HuH-7.5 (cell line): ENCODE measurements at places on chromosomes 11 and 22.
A peak's percentile ranks its signal among the peaks of the same experiment; 100 is the strongest.

DNA sequence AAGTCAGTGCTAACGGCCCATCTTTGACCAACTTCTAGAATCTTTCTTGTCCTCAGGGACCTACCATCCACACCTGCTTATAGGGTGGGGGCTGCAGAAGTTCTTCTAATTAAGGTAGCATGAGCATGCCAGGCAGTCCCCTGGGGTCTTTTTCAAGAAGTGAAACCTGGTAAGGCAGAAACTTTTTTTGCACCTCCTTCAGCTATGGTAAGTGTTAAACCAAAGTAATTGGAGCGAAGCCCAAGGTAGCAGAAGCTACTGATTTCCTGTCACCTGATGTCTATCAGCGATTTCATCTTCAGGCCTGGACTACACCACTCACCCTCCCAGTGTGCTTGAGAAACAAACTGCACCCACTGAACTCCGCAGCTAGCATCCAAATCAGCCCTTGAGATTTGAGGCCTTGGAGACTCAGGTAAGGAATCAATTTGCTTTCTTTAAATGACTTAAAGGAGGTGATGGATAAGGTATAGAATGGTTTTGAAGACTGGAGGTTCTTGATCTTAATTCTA lies at the start of gene MS4A1:
TSS of gene MS4A1 (plus strand) at position 317 of the 512 bp plus-strand sequence. CDS start 6,528 bp downstream, outside the sequence.
- no peak for DNase-seq

DNA sequence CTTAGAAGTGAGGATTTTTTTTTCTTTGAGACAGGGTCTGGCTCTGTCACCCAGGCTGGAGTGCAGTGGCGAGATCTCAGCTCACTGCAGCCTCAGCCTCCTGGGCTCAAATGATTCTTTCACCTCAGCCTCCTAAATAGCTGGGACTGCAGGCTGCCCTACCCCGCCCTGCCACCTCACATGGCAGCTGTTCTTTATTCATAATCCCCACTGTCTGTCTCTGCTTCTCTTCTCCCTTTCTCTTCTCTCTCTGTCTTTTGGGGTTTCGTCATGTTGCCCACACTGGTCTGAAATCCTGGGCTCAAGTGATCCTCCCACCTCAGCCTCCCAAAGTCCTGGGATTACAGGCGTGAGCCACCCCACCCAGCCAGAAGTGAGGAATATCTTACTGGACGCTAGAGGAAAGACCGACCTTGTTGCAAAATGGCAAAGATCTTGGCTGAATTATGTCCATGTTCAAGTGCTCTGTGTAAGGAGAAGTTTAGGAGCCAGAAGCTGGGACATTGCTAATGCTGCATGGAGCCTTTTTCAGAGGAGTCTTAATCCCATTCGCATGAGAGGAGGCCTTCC lies 21.9 kb downstream of the KRTAP5-5 start:
- no peak for DNase-seq

DNA sequence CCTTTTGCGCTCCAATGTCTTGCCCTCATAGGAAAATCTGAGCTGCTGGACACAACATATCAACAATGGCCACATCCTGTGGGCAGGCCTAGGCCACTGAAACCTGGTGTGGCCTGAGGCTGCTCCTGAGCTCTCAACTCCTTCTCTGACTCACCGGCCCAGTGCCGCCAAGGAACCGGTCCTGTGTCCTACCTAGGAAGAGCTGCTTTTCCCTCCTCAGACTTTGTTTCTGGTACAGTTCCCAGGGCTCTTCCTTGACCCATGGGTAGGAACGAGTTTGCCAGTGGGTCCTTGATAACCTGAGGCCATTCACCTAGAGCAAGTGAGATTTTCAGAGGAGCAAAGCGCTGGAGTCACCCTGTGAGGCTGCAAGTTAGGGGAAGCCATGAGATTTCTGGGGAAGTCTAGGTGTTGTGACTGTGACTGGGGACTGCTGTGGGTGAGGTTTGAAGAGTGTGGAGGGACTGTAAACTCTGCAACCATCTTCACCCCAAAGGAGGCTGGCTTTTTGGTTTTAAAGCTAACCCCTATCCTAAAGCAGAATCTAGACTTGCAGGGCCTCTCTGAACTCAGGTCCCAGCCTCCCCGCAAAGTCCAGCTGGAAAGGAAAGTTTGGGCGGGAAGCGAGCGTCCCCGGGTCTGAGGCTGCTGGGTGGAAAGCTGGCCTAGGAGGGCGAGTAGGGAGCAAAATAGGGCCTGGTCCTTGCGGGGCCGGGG lies 12.0 kb upstream of the PAX6 start:
- peak; percentile 27 for DNase-seq

DNA sequence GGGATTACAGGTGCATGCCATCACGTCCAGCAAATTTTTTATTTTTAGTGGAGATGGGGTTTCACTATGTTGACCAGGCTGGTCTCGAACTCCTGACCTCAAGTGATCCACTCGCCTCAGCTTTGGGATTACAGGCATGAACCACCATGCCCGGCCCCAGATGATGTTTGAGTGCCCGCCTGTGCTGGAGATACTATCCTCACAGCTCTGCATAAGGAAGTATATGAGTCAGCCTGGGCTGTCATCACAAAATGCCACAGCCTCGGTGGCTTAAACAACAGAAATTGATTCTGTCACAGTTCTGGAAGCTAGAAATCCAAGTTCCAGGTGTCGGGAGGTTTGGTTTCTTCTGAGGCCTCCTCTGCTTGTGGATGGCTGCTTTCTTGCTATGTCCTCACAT lies 119.3 kb downstream of the OSBP2 start:
- no peak for DNase-seq

DNA sequence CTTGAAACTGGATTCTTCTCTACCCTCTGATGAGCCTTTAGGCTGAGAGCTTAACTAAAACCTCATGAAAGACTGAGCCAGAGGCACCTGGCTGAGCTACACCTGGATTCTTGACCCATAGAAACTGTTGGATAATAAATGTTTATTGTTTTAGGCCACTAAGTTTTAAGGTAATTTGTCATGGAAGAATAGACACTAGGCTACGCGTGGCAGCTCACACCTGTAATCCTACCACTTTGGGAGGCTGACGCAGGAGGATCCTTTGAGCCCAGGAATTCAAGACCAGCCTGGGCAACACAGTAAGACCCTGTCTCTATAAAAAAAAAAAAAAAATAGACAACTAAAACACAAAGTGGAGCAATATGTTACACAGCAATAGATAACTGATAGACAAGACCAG lies 29.2 kb upstream of the UPB1 start:
- DNase-seq = no peak

DNA sequence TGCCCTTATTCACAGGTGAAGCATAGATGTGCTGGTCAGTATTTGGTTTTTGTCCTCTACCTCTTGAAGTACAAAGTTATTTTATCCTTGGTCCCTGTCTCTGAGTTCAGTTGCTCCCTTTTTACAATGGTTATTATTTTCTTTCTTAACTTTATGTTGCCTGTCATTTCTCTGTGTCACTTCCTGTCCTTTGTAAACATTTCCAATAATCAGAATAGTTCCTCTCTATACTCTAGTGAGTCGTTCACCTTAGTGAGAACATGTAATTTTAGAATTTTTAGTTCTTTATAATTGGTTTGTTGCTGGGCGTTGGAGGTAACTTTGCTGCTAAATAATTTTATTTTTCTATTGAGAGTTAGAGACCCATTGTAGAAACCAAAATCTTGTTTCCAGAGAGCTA lies 16.0 kb downstream of the CSTPP1 start:
- DNase-seq = no peak

DNA sequence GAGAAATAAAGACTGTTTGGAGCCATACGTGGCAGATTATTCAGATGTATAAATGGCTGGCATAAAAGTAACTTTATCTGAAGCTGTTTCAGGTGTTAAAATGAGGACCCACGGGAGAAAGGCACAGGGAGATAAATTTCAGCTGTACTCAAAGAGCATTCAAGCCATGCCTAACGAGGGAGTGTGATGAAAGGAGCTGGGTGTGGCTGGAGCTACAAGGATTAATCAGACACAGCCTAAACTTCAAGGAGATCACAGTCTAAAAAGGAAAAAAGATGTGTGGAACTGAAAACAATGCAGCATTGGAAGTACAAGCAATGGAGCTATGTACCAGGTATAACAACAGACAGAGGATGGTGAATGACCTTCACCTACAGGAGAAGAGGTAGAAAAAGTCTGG lies 120.8 kb upstream of the APOA1 start:
- DNase-seq = no peak

DNA sequence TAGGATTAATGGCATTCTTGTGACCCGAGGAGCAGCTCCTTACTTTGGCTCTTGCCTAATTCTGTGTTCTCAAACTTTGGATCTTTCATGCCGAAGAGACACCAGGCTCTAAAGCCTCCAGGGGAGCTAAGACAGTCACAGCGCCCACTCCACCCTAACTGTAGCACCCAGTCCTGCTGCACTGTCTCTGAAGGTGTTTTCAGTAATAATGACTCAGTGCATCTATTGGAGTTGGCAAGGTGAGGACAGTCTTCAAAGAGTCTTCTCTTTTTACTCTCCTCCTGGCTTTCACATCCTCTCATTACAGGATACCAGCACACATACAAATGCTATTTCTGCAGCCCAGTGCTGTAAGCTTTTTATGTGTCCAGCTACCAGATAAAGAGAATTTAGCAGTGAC lies 69.4 kb downstream of the PPFIBP2 start:
- no peak for DNase-seq

GRCh38 chr11:45638051-45638450 lies 27.4 kb downstream of the CHST1 start:
- no peak for DNase-seq

- DNase-seq = no peak
These were observed 33.4 kb downstream of the GRAMD4 start for GRCh38 chr22:46653596-46653995.

GRCh38 chr22:41245917-41246499 lies 5.3 kb upstream of the CHADL start:
- DNase-seq = no peak

DNA sequence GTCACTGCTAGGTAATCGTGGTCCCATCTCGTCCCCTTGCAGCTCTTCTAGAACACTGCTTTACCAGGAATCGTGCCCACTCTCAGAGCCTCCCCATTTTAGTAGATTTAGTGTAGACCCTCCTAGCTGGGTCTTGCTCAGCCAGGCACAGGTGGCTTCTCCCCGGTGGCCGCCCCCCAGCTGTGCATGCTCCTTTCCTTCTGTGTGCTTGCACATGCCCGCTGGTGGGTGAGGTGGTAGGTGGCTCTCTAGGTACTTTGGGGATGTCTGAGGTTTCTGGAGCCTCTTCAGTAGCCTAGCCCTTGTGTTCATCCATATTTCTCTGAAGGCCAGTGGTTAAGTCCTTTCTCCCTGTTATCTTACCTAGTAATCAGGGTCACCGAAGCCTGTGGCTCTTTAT lies 5.6 kb downstream of the TUB start:
- no peak for DNase-seq

DNA sequence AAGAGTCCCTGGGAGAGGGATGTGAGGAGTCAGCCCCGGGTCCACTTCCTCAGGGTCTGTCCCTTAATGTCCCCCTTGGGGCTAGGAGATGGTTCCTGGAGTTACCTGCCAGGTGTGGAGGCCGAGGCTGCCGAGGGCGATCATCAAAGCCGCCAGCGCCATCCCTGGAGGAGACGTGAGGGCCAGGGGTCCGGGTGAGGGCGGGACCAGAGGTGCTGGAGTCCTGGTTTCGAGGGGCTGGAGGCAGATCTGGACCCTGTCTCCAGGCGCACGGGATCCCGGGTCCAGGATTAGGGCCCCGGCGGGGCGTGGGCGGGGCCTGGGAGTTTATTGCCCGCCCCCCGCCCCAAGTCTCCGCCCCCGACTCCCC lies at the start of gene ART5:
TSS of gene ART5 (minus strand) at position 292 of the 370 bp plus-strand sequence. CDS start at position 162, 130 bp downstream.
- DNase-seq = no peak

- no peak for DNase-seq
These were observed 83.9 kb downstream of the OR5AK2 start for GRCh38 chr11:57072640-57073039.

DNA sequence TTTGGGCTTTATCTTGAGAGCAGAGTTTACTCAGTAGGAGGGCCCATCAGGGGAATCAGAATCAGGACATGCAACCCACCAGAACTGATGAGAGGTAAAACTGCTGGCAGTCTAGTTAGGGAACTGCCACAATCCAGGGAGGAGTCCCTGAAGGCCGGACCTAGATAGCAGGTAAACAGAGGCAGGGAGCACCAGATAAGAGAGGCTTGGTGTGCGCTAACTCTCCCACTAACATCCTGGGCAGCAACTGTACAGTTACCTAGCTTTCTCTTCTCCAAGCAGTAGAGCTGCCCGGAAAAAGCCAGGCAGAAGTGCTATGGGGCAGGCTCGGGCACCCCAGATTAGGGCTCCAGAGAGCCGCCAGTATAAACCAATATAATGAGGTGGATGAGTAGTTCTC lies 865 bp upstream of the AMOTL1 start:
- DNase-seq = no peak

GRCh38 chr11:16184588-16184987 lies 171.8 kb downstream of the SOX6 start:
- DNase-seq = no peak

GRCh38 chr11:74950374-74950969 lies 1.4 kb downstream of the SPCS2 start:
- DNase-seq = no peak

DNA sequence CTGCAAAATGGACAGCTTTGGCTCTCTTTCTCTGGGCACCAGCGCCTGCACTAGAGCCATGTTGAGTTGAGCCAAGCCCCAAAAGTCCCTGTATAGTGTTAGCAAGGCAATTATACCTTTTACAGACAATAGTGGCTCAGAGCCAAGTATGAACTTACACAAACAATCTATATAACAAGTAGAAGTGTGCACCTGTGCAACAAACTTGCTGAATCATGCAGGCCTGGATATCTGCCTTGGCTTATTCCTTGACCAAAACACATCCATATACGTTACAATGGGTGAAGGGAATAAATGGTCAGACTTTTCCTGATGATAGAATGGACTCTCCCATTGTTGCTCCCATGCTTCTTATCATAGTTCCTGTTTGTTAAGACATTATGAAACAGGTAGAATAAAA lies 3.8 kb upstream of the OR52I2 start:
- DNase-seq = no peak

DNA sequence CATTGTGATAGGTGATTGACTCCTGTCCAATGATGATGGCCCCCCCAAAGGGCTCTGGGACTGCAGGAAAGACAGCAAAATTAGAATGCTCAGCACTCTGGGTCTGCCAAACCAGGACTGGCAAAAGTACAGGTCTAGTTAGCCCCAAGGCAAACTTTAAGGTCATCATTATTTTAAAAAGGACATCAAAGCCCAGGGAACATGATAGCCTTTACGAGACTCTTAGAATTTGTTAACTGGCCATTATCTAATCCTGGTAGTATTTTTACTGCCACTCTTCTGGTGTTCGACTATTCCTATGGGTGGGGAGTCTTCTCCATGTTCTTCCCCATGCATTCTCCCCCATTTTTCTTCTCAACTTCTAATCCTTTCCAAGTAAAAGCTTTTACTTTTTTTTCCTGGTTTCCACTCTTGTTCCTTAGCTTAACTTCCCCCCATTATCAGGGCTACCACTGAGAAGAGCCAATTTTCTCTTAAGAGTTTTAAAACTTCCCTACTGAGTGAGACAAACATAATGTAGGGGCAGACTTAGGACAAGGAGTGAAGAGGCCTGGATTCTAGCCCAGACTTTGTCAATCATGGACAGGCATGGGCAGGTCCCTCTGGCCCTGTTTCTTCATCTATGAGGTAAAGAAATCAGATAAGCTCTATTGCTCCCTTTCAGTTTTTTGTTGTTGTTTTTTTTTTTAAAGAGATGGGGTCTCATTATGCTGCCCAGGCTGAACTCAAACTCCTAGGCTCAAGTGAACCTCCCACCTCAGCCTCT lies 7.1 kb downstream of the DDB1 start:
- DNase-seq = no peak
